ENCODE measurements at places on chromosomes 12 and 14.

- no peak for DNase-seq
These were observed 42.9 kb upstream of the STK38L start for GRCh38 chr12:27201169-27201568.

DNA sequence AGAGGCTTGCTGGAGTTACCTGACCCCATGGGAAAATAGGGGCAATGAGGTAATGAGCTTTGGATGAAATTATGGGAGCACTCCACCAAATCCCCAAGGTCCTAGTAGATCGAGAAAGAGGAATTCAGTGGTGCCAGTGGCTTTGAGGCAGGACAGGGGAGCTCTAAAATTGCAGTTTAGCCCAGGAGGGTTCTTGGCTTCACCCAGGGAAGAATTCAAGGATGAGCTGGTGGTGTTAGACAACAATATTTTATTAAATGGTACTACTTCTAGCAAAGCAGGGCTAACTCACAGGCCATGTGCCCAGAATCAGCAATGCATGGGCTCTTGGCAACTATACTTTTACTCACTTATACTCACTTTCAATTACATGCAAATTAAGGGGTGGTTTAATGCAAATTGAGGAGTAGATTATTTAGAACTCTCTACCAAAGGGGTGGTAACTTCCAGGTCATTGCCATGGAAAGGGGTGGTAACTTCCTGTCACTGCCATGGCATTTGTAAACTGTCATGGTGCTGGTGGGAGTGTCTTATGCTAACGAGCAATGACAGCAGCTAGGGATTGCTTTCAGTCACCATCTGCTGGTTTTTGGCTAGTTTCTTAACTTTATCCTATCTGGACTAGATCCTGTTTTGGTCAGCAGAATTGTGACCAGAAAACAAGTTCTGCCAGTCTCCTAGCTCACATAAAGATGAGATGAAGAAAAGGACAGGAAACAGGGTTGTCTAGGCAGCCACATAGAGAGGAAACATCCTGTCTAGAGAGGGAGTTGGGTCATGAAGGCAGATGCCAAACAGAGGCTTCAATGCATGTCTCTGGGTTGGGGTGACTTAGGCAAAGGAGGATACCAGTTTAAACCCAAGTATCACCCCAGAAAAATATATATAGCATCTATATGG lies 64.7 kb downstream of the ZNF641 start:
- peak; percentile 70 for DNase-seq

GRCh38 chr12:42469355-42470175 lies 120.0 kb downstream of the PRICKLE1 start:
- DNase-seq = no peak

- peak; percentile 56 for DNase-seq
These were observed 3.6 kb downstream of the CFAP73 start for GRCh38 chr12:113152835-113153814.

- no peak for DNase-seq
These were observed 422.6 kb downstream of the MDGA2 start for GRCh38 chr14:47252802-47253201.

DNA sequence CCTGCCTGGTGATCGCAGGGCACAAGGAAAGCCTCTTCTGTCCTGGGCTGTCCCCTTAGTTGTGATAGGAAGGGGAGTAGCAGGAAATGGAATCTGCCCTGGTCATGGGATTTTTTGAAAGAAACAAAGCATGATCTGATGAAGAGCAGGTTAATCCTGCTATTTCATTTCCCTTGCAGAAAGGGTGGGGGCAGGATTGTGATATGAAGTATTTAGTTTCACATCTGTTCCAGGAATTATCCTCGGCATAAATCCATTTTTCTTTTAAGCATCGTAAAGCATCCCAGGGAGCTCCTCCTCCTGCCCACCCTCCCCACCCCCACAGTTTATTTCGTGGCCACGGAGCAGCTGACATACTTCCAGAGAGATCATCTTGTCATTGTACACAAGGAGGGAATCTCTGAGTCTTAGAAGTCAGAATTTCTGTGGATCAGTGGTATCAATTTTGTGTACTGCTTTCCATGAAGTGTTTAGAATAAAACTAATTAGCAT lies 53.1 kb downstream of the TGFB3 start:
- no peak for DNase-seq
